Activated T-cell treated with anti-CD3 and anti-CD28 coated beads, Interleukin-2, amount 50 U/mL, for 24 hours (primary cell): ENCODE measurements at places on chromosomes 7 and 10.

GRCh38 chr10:86440874-86441843 is 74.6 kb upstream of the GRID1 start:
- DNase-seq: no peak

DNA sequence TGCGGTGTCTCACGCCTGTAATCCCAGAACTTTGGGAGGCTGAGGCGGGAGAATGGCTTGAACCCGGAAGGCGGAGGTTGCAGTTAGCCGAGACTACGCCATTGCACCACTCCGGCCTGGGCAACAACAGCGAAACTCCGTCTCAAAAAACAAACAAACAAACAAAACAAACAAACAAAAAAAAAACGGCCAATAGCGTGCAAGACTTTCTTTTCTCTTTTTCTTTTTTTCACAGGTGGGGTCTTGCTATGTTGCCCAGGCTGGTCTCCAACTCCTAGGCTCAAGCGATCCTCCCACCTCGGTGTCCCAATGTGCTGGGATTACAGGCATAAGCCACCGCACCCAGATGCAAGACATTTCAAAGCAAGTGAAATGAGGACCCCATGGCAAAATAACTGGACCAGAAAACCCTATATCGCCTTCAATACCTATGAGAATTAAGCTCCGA is 1.6 kb downstream of the PSAP start:
- DNase-seq: no peak

DNA sequence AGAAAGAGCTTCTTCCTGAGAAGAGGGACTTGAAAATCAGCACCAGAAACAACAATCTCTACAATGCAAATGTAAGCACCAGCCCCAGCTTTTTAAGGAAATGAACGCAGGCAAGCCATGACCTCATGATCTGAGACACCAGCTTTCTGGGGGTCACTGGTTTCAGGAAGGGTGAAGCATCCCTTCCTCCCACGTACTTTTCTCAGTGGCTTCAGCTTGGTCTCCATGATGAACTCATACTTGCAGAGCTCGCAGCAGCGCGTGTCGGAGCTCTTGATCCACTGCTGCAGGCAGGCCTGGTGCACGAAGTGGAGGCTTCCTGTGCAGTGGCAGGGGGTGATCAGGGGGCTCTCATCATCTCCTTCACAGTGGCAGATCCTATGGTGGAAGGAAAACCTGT is 87.0 kb downstream of the ALOX5 start:
- no peak for DNase-seq

DNA sequence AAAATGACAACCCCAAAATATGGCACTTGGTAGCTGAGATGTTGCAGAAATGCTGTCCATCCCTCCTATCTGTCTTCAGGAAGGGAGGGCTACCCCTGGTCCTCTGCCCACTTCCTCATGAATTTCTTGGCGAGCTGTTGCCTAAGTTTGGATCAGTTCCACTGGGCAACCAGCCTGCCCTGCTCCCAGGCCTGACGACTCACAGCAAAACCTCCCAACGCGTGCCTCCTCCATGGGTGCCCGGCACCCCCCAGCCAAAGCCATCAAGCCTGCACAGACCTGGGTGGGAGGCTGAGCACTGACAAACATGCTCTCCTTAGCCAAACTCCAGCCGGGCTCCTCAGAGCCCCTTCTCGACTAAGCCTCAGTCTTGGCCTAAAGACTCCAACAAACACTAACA is 8.9 kb downstream of the VSTM4 start:
- DNase-seq: no peak

- DNase-seq: peak; percentile 33
These were observed 100.2 kb downstream of the COL13A1 start for GRCh38 chr10:69901628-69902505.

DNA sequence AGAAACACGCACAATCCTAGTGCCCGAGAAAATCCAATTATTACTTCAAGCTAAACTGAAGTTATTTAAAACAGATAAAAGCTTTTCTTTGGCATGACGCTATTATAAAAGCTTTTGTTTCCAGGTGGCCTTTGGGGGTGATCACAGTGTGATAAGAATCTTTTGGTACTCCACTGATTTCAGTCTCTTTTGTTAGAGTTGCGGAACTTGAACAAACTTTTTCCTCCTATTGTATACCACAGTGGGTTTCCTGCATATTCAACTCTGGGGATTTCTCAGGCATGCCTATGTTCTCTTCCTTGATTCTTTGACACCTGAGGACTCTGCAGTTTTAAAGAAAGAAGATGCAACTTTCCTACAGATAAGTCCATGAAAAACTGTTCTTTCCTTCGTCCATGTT is 99.7 kb upstream of the PITRM1 start:
- no peak for DNase-seq

GRCh38 chr10:88854684-88855083 is 3.0 kb upstream of the ANKRD22 start:
- no peak for DNase-seq

GRCh38 chr7:150405584-150406311 is 26.6 kb downstream of the ZNF775 start:
- DNase-seq: peak; percentile 69

- peak; percentile 21 for DNase-seq
These were observed 3.0 kb upstream of the DNAAF5 start for GRCh38 chr7:723541-723940.

- no peak for DNase-seq
These were observed 35.5 kb downstream of the GOT1 start for GRCh38 chr10:99394761-99395386.

DNA sequence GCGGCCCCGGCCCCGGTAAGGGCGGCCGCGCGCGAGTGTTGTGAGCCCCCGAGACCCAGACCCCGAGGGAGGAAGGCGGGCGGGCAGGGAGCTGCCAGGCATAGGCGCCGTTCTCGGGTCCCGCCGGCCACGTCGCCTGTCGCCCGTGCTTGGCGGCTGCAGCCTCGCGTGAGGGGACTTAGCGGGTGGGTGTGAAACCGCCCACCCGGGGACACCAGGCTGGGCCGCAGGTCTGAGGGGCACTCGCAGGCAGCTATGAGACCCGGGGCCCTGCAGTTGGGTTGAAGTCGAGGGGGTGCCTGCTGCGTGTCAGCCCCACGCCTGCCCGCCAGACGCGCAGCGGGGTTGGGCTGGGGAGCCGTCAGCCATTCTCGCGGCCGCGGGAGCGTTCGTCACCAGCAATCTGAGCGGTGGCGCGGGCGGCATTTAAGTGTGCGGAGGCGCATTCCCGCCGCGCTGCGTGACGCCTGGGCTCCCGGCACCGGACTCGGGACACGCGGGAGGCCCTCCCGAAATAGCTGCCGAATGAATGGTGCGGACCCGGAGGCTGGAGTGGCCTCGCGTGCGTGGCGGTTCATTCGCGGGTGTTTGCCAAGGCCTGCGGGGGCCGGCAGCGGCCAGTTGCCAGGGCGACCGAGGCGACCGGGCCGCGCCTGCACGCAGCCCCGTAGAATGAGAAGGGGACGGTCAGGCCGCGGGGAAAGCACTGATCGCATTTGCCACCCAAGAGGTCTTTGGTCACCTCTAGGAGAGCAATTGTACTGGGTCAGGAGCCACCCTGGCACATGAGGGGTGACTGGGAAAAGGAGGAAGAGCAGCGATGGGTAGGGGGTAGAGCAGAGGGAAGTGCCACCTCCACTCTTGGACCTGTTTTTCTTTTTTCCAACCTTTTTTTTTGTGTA is 750 bp downstream of the ZNF398 start:
- DNase-seq: peak; percentile 80

GRCh38 chr7:20858951-20859350 is 72.3 kb upstream of the SP8 start:
- DNase-seq: no peak

GRCh38 chr7:17369691-17370426 is 71.4 kb downstream of the AHR start:
- DNase-seq: no peak

DNA sequence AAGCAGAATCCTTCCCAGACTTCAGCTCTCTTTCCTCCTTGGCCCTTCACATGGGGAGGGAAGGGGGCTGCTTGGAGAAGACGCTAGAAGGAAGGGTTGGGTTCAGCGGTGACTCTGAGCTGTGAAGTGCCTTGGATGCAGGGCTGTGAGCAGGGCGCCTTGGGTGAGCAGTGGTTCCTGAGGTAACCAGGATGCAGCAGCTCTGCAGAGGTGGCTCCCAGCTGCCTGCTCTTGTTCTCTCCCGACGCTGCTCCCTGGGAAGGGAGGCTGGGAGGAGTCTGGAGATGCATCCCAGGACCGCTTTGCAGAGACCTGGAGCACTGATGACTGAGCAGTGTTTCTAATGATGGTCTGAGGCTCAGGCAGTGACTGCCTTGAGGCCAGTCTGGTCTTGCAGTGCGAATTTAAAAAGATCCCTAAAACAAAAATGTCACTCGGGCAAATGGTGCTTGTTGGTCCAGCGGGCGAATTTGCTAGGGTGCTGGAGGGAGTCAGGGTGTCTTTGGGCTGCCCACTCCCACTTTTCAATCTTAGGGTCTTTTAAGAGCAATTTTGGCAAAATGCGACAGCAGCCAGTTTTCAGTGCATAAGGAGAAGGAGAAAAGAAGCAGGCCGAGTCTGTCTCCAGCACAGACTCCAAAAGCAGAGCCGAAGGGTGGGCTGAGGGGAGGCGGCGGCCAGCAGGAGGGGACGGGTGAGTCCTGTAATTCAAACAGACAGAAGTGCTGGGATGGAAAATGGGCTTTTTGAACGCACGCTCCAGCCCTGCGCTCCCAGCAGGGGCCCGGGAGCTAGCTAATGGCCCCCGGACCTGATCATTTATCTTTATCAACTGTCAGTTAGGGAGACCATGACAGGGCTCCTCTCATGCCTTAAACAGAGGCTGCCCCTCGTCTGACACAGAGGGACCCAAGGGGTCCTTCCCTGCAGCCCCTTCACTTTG is 191.2 kb upstream of the SHH start:
- DNase-seq: no peak

- DNase-seq: no peak
These were observed 47.8 kb upstream of the FRMD4A start for GRCh38 chr10:14378387-14378960.

DNA sequence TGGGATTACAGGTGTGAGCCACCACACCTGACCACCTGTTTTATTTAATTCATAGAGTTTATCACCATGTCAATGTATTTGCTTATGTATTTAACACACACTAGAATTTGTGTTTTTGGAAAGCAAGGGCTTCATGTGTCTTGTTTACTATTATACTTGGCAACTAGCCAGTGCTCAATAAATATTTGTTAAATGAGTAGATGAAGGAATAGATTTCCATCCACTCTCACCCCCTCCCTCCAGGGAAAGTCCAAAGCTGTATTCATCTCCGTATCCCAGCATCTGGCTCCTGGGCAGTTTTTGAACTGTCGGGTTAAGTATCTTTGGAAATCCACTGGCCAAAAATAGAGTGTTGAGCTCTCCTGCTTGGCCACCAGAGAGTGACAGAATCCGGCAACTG is 4.6 kb upstream of the RADIL start:
- no peak for DNase-seq

DNA sequence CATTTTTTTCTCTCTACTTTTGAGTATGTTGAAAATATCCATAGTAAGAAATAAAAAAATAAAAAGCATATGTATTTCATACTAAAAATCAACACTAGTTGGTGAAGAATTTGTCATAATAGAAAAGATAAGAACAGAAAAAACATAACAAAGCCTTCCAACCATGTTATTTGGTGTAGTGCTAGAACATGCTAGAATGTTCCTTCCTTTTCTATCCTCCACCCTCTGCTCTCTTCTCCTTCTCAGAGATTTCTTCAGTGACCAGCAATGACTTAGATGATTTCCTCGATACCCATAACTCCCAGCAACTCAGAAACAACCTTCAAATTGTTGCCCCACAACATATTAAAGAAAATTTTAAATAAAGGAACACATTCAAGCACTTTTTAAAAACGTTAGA is 2.6 kb downstream of the ZC3HAV1 start:
- DNase-seq: no peak

GRCh38 chr7:70919481-70920073 is 212.4 kb upstream of the GALNT17 start:
- DNase-seq: no peak

GRCh38 chr7:20095436-20095835 is 121.7 kb downstream of the MACC1 start:
- no peak for DNase-seq

DNA sequence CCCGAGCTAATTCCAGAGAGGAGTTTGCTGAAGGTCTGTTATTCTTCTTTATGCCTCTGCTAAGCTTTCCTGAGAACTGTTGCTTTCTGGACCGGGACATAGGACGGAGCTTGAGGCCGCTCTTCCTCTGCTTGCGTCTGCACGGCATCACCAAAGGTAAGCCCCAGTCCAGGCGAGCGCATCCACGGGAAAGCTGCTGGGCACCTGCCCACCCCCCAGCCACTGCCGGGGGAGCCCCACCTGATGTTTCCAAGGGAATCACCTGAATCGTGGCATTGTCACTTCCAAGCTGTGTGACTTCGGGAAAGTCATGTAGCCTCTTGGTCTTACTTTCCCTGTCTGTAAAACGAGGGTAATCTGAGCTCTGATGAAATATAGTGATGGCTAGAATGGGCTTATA is 45.1 kb upstream of the PLEKHA1 start:
- no peak for DNase-seq

GRCh38 chr7:128836729-128837348 is 6.6 kb downstream of the FLNC start:
- no peak for DNase-seq

DNA sequence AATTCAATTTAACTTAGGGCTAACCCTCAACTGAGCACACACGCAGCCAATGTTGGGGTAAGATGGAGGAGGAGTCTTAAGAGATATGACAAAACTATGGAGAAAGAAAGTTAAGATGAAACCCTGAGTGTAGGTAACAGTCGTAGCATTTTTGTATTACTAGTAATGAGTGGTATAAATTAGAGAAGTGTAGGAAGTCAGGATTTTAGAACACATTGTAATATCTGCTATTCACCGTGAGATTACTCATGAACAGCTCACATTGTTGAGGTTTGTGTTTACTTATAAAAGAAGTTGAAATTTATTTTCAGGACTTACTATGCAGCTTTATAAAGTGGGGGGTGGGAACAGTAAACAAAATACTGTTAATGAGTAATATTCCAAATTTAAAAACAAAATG is 107.2 kb downstream of the ARHGAP21 start:
- DNase-seq: no peak

GRCh38 chr10:49356181-49356580 is 39.7 kb downstream of the DRGX start:
- no peak for DNase-seq

DNA sequence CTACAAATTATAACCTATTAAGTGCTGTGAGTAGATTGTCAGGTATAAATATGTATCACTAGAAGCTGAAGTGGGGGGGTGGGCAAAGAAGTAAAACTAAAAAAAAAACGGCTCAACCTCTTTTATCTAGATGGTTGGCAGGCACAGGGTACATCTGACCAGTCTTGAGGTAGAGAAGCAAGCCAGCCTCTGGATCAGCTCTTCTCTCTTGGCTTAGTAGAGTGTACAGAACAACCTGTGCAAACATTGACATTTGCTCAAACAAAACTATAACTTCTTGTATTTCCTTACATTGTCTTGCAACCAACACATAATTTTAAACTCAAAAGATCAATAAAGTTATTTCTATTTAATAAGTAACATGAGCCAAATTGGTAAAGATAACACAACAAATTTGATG is 25.6 kb downstream of the DNA2 start:
- DNase-seq: no peak

- no peak for DNase-seq
These were observed 436.7 kb downstream of the AUTS2 start for GRCh38 chr7:70034999-70035398.

- DNase-seq: no peak
These were observed 211.4 kb downstream of the THSD7A start for GRCh38 chr7:11620406-11621253.
